ENCODE measurements at places on chromosomes 12 and 14.

- no peak for DNase-seq
Measured at GRCh38 chr12:46557539-46558373, 185.2 kb upstream of the SLC38A2 start.

DNA sequence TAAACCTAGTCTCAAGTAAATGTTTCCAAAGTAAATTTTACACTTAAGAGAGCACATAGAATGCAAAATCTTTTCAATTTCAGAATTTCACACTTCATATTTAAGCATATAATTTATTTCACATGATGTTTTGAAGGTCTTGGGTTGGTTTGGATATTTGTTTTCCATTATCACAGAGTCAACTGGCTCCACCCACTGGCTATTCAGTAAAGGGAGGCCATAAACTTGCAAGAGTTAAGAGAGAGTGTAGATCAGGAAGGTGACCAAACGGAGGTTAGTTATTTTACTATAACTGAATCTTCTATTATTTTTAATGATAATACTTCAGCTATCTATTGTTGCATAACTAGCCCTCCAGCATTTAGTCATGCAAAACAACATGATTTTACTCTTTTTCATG lies 6.2 kb upstream of the CPNE8 start:
- DNase-seq, result no peak

GRCh38 chr14:97916100-97916499 lies 1118.9 kb downstream of the VRK1 start:
- no peak for DNase-seq

GRCh38 chr14:104821229-104821945 lies 20.5 kb downstream of the ZBTB42 start:
- no peak for DNase-seq

GRCh38 chr12:104680070-104680469 lies 223.3 kb downstream of the CHST11 start:
- DNase-seq, result no peak

GRCh38 chr12:112868459-112869041 lies 38.2 kb upstream of the OAS1 start:
- DNase-seq, result no peak

- no peak for DNase-seq
Measured at GRCh38 chr14:94494085-94494484, 15.2 kb downstream of the SERPINA12 start.

Measured in NCI-H1048 (cell line).